ENCODE measurements at places on chromosomes 2 and 18.

DNA sequence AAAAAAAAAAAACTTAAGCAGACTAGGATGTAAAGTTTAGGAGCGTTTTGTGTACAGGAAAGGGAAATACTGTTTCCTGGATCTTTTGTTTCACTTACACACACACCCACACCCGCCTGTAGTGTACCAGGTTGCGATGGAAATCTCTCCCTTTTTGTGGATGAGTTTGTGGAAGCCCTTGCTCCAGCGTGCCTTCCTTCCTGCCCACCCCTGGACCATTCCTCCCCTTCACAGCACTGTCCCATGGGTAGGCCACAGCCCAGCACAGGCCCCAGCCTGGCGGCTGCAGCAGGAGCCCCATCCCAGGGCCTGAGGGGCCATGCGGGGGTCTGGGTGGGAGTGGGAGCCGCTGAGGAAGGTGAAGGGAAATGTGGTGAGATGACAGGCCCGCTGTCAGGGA lies 15.1 kb downstream of the MALL start:
- DNase-seq, result no peak

GRCh38 chr2:229346816-229347540 lies 75.9 kb upstream of the PID1 start:
- DNase-seq, result no peak

GRCh38 chr18:33836564-33836963 lies 258.5 kb downstream of the ASXL3 start:
- no peak for DNase-seq

DNA sequence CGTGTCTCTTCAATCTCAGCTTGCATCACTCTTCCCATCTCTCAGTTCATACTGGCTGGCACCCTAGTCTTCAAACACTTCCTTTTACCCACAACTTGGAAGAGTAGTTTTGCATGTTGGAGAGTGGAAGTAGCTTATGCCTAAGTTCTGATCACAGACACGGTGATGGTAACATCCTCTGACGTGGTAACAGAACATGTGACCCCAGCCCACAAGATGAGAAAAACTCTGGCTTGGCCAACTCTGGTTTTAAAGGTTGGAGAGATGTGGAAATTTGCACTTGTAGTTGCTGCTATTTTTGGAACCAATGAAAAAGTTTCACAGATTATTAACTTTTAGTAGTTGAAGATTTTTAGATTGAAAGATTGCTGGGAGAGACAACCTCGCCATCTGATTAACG lies 155.4 kb upstream of the SLC35G4 start:
- no peak for DNase-seq

- no peak for DNase-seq
Measured at GRCh38 chr18:10896851-10897250, 252.5 kb downstream of the PIEZO2 start.

DNA sequence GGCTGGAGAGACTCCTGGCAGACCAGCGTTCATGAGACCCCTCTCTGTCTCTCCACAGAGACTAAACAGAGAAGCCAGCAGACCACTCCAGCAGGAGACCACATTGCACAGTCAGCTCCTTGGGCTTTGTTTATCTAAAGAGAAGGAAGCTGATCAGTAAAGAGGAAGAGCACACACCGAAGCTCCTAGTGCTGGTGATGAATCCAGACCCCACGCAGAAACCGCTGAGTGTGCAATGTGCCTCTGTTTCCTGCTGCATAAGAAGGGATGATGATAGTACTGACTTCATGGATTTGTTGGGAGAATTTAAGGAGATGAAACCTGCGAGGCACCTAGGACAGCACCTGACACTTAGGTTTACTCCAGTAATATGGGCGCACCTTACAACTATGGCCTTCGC lies 544.1 kb upstream of the ID2 start:
- no peak for DNase-seq

DNA sequence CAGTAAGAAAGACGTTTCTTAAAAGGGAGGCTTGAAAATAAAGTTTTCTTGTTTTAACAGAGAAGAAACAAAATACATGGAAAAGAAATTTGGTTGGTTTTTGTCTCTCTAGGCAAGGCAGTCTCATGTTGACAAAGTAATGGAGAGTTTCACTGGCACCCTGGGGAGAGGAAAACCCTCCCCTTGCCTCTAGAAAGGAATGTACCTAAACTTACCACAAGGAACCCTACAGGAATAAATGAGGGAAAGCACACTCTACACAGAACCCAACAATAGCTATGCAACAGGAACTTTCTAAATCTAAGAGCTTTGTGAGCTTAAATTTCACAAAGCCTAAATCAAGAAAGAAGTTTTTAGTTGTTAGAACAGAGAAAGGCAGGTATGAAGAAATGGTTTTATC lies 37.0 kb downstream of the FIGN start:
- DNase-seq, result no peak

DNA sequence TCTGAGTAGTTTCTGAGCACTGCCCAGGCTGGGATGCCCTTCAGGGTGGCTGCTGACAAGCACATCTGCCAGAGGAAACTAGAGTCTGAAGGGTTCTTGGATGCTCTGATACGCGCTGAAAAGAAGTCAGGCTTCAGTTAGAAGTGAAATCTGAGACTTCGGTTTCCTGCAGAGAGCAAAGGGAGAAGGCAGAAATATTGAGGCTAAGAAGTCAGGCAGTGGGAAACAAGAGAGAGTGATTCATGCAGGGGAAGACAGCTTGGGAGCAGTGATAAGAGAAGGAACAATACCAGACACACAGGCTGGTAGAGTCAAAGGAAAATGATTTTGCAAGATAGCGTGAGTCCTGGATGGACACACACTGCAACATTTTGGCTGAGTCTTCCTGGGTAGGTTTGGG lies 51.0 kb upstream of the BOD1L2 start:
- no peak for DNase-seq

- DNase-seq, result no peak
Measured at GRCh38 chr2:109501461-109501860, 112.3 kb downstream of the SEPTIN10 start.

DNA sequence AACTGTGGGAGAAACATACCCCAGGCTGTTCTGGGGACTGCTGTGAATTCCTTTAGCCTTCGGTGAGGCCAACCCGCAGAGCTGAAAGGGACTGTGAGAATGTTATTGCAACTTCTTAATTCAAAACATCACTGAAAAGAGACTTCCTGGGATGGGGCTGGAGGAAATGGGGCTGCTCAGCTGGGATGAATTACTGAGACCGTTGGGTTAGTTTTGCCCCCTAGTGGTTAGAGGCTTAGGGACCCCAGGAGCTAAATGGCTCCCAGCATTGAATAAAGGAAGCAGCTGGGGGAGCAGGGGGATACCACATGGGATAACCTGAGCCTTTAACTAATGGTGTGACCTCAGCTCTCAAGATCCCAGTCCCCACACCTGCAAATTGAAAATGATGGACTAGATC lies 941.1 kb upstream of the FANCL start:
- DNase-seq, result no peak

All from CD4-positive, alpha-beta T cell treated with Interleukin-4 for 1 hour (primary cell).